Ovary (tissue), 10 donors: ENCODE measurements at places on chromosomes 5 and 9.

DNA sequence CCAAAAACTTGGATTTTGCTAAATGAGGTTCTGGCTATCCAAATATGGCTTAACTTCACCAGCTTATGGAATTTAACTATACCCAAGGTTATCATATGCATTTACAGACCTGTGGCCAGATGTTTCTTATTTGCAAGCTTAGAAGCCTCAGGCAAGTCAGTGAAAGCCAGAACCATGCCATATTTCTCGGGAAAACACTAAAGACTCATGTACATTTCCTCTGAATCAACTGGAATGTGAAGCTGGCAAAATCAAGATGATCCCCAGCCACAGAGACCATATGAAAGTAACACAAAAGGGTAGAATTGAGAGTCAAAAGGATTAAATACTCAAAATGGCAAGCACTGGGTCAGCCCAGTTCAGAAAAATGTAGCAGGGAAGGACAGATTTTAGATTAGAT lies 76.4 kb upstream of the SLC1A1 start:
- no peak for DNase-seq

DNA sequence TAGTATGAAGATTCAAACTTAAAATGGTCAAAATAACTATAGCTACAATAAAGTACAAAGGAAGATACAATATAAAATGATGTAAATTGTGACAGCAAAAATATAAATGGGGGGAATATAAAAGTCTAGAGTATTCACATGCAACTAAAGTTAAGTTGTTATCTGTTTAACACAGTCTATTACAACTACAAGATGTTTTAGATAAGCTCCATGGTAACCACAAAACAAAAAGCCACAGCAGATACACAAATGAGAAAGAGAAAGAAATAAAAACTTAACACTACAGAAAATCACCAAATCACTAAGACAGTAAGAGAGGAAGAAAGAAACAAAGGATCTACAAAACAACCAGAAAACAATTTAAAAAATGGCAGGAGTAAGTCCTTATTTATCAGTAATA lies 17.0 kb upstream of the SH3TC2 start:
- DNase-seq: no peak

DNA sequence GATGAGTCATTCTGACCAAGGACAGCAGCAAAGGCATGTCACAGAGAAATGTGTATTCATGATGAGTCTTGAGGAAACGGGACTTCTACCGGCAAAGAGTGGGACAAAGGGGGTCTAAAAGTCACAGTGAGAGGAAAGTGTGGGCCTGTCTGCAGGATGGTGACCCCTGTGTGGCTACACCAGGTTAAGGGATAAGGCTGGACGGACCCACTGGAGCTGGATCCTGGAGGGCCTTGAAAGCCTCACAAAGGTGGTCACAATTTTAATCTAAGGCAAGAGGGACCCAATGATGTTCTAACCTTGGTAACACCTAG lies 176.5 kb downstream of the CDK5RAP2 start:
- DNase-seq: no peak

DNA sequence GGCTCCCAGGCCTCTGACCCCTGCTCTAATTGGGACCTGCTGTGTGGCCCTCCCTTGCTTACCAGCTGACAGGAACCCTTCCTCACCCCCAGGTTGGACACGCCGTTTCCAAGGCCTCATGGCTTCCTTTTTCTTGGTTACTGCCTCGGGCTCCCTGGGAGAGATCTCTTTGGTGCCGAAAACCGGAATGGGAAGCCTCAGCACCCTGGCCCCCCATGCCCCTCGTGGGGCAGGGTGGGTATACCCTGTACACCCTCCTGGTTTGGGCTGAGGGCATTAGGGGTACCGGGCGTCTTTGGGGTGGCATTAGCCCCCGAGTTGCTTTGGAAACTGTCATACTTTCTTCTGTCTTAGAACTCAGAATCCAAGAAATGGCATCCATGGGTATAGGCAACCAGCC lies 10.1 kb upstream of the LRRC14B start:
- DNase-seq: peak; percentile 11

- DNase-seq: no peak
Measured at GRCh38 chr5:124580925-124581737, 165.3 kb downstream of the ZNF608 start.

DNA sequence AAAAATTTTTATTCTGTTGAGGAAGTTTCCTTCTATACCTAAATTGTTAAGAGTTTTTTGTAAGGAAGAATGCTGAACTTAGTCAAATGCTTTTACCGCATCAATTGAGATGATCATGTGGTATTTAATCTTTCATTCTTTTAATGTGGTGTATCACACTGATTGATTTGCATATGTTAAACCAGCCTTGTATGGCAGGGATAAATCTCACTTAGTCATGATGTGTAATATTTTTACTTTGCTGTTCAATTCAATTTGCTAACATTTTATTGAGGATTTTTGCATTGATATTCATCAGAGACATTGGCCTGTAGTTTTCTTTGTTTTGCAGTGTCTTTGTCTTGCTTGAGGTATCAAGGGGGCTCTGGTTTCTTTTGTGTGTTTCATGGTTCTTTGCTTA lies 125.3 kb upstream of the MEF2C start:
- no peak for DNase-seq

- no peak for DNase-seq
Measured at GRCh38 chr5:143041972-143042770, 272.0 kb downstream of the ARHGAP26 start.

- DNase-seq: no peak
Measured at GRCh38 chr9:120859361-120859760, 16.6 kb upstream of the PSMD5 start.

DNA sequence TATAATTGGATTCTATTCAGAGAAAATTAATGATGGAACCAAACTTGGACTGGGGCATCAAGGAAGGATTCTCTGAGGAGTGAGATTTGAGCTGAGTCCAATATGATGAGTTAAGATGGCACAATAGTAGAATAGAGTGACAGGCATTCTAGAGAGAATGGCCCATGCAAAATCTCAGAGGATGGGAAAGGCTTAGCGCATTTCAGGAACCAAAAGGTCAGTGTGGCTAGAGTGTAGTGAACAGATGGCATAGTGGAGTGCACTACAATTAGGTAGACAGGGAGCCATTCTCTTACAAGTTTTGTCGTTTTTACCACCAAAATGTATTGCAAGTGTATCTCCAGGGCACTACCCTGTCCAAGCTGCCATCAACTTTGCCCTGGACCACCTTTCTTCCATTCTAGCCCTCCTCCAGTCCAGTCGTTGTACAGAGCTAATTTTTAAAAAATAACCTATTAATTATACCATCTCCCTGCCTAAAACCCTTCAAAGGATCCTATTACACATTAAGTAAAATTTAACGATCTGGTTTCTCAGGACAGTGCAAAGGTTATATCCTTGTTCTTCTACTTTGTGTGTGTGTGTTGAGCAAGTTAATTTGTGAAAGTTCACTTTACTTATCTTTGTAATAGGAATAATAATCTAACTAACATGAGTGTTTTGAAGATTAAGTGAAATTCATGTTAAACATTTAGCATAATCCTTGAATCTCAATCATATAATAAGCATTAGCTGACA lies 211.7 kb downstream of the COMMD10 start:
- no peak for DNase-seq

DNA sequence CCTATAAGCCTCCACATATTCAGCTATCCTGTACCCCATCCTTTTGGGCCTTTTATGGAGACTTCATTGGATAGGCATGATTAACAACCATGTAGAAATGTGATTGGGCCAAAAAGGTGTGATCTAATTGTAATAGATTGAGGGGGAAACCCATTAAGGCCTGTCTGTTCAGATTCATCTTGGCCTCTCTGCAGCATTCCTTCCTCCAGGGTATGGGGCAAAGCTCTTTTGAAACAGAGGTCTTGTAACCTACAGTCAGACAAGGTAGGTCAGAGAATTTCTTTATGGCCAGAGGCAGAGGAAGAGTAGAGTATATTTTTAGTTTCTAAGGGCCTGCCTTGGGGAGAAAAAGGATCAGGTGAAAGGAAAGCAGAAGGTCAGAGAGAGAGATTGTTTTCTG lies 98.5 kb downstream of the INVS start:
- no peak for DNase-seq

- no peak for DNase-seq
Measured at GRCh38 chr9:88926781-88927505, 64.3 kb upstream of the S1PR3 start.

- DNase-seq: no peak
Measured at GRCh38 chr5:170290498-170290897, 7.1 kb downstream of the LCP2 start.

GRCh38 chr5:15513431-15513830 lies 13.5 kb downstream of the FBXL7 start:
- no peak for DNase-seq

- no peak for DNase-seq
Measured at GRCh38 chr5:96548905-96549304, 113.3 kb upstream of the CAST start.

DNA sequence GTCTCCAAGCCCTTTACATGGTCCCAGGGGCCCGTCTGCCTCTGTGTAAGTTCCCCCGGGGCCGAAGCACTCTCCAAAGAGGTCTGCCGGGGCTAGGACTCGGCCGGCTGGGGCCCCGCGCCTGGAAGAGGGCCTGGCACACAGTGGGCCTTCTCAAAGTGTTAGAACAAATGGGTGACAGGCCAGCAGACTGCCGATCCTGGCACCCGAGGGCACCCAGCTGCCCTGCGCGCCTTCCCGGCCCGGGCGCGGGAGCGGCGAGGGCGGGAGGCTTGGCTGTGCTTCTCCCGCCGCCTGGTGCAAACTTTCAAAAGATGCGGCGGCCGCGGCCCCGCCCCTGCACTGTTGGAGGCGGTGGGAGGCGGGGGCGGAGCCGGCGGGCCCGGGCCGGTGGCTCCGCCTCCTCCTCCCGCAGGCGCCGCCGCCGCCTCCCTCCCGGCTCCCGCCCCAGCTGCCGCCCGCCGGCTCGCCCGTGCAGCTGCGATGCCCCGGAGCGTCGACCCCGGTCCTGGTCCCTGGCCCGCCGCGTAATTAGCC lies at the start of gene NEURL1B:
Gene NEURL1B (plus strand): TSS at position 442 of the 537 bp plus-strand sequence. CDS start 144 bp downstream, outside the sequence.
- DNase-seq: peak; percentile 89

DNA sequence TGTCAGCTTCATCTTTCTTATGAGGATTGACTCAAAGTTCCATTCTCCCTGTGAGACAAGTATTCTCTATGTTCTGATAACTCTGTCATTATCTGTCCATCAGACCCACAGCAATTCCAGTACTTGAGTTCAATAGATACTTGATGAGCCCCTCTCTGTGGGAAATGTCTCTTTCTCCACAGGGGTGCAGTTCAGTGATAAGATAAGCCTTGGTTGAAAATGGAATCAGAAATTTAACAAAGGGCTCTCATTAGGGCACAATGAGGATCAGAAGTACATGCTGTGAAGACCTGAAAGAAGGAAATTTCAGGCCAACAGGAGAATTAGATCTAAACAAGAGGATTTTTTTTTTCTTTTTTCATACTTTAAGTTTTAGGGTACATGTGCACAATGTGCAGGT lies 737.3 kb downstream of the MTRR start:
- no peak for DNase-seq

GRCh38 chr5:181204826-181205760 lies at the start of gene TRIM7:
Gene TRIM7 (minus strand): TSS chr5:181205196. CDS start chr5:181205110, 86 bp downstream.
- DNase-seq: peak; percentile 60

- no peak for DNase-seq
Measured at GRCh38 chr5:120452471-120452870, 11.6 kb upstream of the PRR16 start.

DNA sequence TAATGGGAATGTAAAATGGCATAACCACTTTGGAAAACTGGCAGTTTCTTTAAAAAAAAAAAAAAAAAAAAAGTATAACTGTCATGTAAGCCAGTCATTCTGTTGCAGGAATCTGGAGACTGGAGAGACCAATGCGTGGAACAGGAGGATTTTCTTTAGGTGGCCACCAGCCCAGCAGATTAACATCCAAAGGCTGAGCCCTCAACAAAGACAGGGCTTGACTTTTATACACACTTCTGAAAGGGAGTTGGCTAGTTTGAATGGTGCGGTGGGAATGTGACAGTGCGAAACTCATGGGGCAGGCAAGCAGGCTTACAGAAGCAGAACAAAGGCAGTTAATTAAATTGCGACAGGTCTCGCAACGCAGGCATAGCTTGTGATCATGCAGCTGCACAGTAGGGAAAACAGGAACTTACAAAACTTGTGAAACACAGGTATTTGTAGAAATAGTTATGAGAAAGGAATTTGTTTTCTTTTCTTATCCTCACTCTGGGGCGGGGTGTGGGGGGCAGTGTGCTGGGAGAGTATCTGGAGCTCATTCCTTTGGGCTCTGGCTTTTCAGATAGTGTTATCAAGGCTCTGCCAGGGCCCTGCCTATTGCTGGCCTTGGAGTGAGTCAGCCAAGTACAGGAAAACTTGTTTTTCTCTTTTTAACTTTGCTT lies 12.0 kb downstream of the UIMC1 start:
- no peak for DNase-seq

DNA sequence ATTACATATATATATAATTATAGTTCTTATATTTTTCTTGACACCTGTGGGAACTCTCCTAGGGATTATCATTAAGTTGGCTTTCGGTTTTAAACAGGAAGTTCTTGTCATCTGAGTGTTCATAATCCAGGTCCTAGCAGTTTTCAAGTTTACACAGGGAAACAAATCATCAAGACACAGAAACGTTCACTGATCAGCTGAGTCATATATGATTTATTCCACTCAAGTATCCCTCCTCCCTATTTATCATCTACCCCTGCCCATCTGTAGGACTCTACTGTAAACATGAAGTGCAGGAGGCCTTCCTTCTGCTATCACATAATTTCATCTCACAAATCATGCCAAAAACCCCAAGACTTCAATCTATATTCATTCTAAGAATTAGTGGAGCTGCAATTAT lies 6.3 kb downstream of the SLC25A51 start:
- DNase-seq: no peak

GRCh38 chr5:118115791-118116190 lies 872.6 kb downstream of the DTWD2 start:
- no peak for DNase-seq

DNA sequence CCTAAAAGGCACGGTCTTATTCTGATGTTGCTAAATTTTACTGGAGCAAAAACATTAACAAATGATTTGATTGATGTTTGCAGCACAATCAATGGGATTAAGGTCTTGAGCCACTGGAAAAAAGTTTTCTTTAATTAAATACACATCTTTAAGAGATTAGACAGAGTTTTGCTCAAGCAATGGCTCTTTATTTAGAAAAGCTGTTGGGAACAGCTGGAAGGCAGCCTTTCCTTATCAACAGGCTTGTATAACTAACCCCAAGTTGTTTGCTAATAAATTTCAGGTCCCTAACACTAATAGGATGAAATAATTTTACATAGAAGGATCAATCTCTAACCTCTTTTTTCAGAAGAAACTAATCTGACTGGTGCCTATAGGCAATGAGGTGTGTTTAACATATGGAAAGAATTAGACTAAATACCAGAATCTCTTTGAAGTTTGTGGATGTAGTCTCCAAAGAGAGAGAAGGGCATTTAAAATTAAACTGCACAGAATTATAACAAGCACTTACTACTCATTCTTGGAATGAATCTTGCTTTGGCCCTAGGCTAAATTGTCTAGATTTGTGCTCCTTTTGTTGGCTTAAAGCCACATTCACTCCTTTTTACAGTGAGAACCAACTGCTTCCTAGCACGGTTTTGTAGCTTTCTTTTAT lies 67.3 kb upstream of the TNFAIP8 start:
- DNase-seq: no peak
